ENCODE measurements at places on chromosomes 5 and 9.

GRCh38 chr9:132669319-132669697, 475 bp downstream of the DDX31 start:
- H3K27me3 ChIP-seq: no peaks in the 10 kb centered on the region
- peak overlapping the region; percentile 88 for H3K27ac ChIP-seq
- H3K36me3 ChIP-seq: peaks cover 8% of the 10 kb centered on the region
- DNase-seq: peak; percentile 37
- peaks cover 46% of the 10 kb centered on the region for H3K4me1 ChIP-seq

DNA sequence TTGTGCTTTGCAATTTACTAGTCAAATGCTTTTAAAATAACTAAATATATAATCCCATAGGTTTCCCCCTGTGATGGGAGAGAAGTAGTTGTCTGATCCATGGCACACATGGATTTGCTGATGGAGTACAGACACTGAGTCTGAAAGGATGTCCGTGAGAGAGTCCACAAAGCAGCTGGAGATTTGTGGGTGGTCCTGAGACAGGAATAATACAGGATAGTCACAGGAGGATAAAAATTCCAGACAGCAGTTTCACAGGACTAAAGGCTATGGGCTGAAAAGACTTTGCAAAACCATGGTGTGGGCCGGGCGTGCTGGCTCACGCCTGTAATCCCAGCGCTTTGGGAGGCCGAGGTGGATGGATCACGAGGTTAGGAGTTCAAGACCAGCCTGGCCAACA, 58.7 kb upstream of the ZFR start:
- H3K27me3 ChIP-seq: no peaks in the 10 kb centered on the region
- DNase-seq: no peak
- no peak overlapping the region for H3K27ac ChIP-seq
- no peak overlapping the region for H3K4me3 ChIP-seq
- peaks cover 29% of the 10 kb centered on the region for H3K4me1 ChIP-seq

GRCh38 chr5:158177146-158177545, 318.2 kb upstream of the CLINT1 start:
- no peak overlapping the region for H3K4me3 ChIP-seq
- H3K27ac ChIP-seq: no peak overlapping the region
- no peaks in the 10 kb centered on the region for H3K27me3 ChIP-seq
- no peaks in the 10 kb centered on the region for H3K36me3 ChIP-seq
- no peaks in the 10 kb centered on the region for H3K4me1 ChIP-seq

DNA sequence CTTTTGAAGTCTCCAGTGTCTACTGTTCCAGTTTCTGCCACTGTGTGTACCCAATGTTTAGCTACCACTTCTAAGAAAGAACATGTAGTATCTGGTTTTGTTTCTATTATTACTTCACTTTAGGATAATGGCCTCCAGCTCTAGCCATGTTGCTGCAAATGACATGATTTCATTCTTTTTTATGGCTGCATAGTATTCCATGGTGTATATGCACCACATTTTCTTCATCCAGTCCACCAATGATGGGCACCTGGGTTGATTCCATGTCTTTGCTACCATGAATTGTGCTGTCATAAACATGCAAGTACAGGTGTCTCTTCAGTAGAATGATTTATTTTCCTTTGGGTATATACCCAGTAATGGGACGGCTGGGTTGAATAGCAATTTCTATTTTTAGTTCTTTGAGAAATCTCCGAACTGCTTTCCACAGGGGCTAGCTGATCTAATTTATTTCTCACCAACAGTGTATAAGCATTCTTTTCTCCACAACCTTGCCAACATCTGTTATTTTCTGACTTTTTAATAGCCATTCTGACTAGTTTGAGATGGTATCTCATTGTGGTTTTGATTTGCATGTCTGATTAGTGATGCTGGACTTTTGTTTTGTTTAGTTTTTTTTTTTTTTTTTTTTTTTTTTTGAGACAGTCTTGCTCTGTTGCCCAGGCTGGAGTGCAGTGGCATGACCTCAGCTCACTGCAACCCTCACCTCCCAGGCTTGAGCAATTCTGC, 68.9 kb downstream of the WDR41 start:
- no peak overlapping the region for H3K27ac ChIP-seq
- peaks cover 6% of the 10 kb centered on the region for H3K27me3 ChIP-seq
- DNase-seq: no peak
- H3K4me3 ChIP-seq: no peak overlapping the region
